Lower leg skin (tissue), 4 donors: ENCODE measurements at places on chromosomes 16 and 17.

DNA sequence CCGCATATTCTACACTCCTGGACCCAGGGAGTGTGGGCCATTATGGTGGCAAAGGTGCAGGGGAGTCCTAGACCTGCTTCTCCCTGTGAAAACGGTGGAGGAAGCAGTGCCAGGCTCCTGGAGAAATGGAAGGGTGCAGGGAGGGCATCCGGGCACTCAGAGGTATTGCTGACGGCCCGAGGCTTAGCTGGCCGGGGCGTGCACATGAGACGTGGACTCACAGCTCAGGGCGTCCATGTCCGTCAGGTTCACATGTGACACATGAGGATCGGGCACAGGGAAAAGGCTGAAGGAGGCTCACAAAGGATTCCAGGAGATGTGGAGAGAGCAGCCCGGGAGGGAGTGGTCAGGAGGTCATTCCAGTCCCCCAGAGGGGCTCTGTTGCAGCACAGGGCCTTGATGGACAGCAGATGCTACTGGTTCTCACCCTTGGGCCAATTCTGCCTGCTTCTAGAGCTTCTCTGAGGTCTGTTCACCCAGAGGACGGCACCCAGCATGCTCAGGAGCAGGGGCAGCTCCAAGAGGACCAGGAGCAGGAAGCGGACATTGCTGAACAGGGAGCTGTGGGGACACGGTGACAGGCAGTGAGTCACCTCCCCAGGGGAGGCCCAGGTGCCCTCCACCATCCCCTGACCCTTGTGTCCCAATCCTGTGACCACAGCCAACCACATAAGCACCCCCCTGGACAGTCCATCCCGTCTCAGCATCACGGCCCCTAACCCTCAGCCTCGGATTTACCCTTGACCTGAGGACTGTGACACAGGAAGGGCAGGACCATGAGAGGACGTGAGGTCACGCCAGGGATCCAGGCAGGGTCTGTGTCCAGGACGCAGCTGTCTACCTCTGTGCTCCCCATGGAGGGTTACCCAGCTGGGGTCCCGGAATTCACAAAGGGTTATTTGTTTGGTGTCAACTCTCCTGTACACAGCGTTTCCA is 4.5 kb downstream of the CD300C start:
- DNase-seq, result no peak

DNA sequence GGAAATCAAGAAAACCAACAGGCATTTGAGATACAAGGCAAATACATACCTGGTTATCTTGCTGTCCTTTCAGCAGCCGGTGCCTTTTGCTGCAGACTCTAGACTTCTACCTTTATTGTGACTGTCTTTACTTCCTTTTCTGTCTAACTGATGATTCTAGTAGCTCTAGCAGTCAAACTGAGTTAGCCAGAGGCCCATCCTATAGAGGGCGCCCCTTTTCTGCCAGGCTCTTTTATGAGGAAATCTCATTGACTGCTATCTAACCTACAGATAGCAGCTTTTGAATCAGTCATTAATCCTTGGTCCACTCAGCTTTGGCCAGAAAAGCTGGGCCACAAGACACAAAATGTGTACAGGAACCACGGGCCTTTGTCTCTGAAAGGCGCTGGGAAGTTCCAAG is 87.5 kb upstream of the WSB1 start:
- DNase-seq, result no peak

- DNase-seq, result no peak
Measured at GRCh38 chr17:20200016-20200795, 191.0 kb downstream of the SPECC1 start.

GRCh38 chr17:64741038-64741641 is 79.0 kb upstream of the SMURF2 start:
- peak; percentile 84 for DNase-seq

GRCh38 chr17:48162946-48163506 is 55.5 kb downstream of the SNX11 start:
- no peak for DNase-seq

- peak; percentile 44 for DNase-seq
Measured at GRCh38 chr17:16820161-16820877, 130.3 kb downstream of the CCDC144A start.

GRCh38 chr17:80743181-80743771 is 198.6 kb downstream of the RPTOR start:
- no peak for DNase-seq

- no peak for DNase-seq
Measured at GRCh38 chr17:63294776-63295175, 151.3 kb downstream of the CYB561 start.

- DNase-seq, result no peak
Measured at GRCh38 chr17:5530265-5531084, 44.1 kb downstream of the MIS12 start.

DNA sequence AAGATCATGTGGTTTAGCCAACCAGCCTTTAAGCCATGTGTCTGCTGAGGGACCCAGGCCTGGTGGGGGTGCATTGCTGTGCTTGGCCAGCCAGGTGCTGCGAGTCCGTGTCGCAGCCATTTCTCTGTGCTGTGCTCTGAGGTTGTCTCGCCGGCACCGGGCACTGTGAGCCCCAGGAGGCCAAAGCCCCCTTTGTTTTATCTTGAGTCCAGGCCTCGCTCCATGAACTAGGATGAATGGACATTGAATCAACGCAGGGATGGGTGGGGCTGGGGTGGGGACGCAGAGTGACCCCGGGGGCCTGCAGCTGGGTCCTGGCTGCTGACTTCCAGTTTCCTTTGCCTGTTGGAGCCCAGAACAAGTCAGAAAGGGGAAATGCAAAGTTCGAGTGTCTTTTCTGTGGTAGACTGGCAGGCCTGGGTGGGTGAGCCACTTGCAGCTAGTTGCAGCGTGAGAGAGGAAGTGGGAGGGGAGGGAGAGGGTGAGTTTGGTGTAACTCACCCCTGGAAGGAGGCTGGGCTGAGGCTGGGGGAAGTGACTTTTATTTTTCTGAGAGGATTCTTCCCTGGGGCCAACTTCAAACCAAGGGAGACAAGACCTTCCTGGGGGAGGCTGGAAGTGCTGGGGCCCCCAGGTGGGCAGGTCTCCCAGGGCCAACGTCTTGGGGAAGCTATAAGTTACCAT is 324.7 kb downstream of the SEC14L1 start:
- no peak for DNase-seq

GRCh38 chr17:4527134-4527533 is 28.1 kb downstream of the MYBBP1A start:
- DNase-seq, result no peak

DNA sequence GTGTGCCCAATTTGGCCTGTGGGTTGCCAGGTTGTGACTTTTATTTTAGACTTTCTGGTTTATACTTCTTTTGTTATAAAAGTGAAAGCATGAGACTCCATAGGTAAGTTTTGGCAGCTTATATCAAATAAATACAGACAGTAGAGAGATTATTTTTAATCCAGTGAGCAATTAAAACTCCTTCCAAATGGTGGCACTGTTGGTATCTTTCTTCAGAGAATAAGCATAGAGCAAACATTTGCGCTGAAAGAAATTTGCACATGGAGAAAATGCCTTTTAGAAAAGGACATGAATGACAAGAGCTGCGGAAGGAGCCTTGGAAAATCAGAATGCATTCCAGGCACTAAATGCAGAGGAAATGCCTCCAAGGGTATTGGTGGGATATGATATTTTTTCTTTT is 46.1 kb upstream of the DNAJA2 start:
- DNase-seq, result no peak

DNA sequence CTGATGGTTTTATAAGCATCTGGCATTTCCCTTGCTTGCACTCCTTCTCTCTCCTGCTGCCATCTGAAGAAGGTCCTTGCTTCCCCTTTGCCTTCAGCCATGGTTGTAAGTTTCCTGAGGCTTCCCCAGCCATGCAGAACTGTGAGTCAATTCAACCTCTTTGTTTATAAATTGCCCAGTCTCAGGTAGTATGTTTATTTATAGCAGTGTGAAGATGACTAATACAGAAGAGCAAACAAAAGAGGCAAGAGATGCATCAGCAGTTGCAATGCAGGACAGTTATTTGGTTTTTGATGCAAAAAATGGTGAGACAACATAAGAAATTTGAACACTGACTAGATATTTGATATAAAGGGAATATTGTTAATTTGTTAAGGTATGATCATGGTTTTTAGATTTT is 16.8 kb downstream of the TMEM100 start:
- DNase-seq, result no peak
